HCT116 (cell line): ENCODE measurements at places on chromosomes 4 and X.

- DNase-seq, result no peak
Measured at GRCh38 chr4:121938282-121939092, 13.4 kb downstream of the TRPC3 start.

DNA sequence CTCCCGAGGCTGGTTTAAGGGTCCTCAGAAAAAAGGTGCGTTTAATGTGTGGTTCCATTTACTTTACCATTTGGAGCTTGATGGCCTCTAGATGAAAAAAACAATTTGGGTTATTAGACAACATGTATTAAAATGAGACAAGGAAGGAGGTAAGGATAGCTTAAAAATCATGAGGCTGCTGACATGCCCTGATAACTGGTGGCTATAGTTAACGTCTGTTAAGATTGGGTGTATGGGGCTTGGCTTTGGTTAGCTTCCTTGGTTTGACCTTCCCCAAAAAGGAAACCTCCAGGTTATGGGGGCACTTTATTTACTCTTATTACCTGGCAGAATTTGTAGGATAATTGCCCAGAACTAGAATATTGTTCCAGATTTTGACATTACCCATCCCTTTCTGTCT lies 51.5 kb downstream of the HMGB2 start:
- DNase-seq, result no peak

- DNase-seq, result no peak
Measured at GRCh38 chrX:119760026-119760877, 1.9 kb downstream of the SOWAHD start.

DNA sequence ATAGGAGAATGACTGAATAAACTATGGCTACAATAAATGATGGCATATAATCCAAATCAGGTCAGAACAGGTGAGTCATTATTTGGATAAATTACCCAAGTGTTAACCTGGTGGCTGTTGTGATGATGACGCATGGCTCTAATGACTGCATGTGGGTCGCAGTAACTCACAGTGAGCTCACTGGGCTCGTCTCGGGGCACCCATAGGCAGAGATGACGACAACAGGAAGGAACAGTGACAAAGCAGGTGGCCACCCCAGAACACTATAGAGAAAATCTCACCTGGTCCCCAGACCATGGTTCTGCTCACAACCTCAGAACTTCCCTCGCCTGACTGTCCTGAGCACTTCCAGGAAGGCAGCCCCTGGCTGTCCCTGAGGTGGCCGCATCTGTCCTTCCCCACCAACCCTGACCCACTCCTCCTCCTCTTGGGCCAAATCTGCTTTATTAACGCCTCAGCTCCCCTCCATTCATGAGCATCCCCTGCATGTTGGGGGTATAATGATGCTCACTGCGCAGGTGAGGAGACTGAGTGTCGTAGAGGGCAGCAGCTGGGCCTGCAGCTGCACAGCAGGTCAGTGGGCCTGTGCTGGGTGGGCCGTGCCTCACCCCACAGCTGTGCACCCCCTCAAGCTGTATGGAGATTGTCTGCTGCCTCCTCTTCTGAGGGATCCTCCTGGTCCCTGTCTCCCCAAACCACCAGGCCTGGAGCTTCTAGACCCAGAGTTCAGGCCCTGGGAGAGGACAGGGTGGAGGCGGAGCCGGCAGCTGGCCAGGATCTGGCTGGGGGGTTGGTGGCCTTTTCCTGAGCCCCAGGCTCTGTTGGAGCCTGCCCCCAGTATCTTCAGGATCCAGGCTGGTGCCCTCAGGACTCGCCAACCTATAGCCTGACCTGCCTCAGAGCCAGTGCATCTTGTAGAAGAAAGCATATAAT lies 30.9 kb upstream of the FAM156A start:
- DNase-seq, result no peak

DNA sequence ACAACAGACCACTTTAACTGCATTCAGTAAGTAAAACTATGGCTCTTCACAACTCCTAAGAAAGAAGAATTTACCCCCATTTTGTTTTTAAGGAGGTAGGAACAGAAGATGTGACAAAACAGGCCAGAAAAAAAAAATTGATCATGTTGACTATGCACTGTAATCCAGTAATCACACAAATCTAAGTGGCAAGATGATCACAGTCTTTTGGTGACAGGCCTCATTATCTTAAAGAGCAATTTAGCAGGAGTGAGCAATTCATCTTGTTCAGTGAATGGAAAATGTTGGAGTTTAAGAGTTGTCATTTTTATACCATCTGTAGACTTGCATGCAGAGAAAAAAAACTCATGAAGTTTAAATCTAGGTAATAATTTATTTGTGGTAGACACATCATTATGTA lies 115.1 kb downstream of the SLC39A8 start:
- no peak for DNase-seq
